Lung (tissue), 17 donors: ENCODE measurements at places on chromosomes 6 and 20. TPM values are rescaled to one million over a fixed set of nuclear protein-coding genes. Genes with fewer than 3 reads are reported as not detected.

Gene CCDC28A
- total RNA-seq = 30.8 TPM

Gene MUCL3
- 0.51 TPM for total RNA-seq

Gene C6orf132
- total RNA-seq = 5.9 TPM

Gene FAM50B
- 11.3 TPM for total RNA-seq

Gene STK4
- total RNA-seq = 34.6 TPM

Gene PTPRT
- total RNA-seq = 10.6 TPM

Gene SLA2
- 1.8 TPM for total RNA-seq

Gene C20orf96
- total RNA-seq = 22.4 TPM

Gene SPTLC3
- 23.2 TPM for total RNA-seq

Gene EPPIN
- 1.3 TPM for total RNA-seq

Gene HEY2
- 5.2 TPM for total RNA-seq

Gene SMPDL3A
- total RNA-seq = 55.2 TPM

Gene ZC3H12D
- total RNA-seq = 2.6 TPM

Gene MTFR2
- 0.65 TPM for total RNA-seq

Gene KCNS1
- total RNA-seq = 3.0 TPM

Gene ZNF311
- total RNA-seq = 1.7 TPM

Gene TEAD3
- 19.2 TPM for total RNA-seq

Gene GMNN
- total RNA-seq = 15.5 TPM

Gene MPIG6B
- 0.64 TPM for total RNA-seq

Gene BPIFB1
- 445 TPM for total RNA-seq

Gene SLC22A1
- 1.8 TPM for total RNA-seq

Gene CSTF1
- 36.1 TPM for total RNA-seq

Gene SMLR1
- total RNA-seq = not detected

Gene SS18L1
- 15.1 TPM for total RNA-seq
